Mesendoderm (in vitro differentiated cells): ENCODE measurements at places on chromosomes 12 and 14.

GRCh38 chr14:78455896-78456435 is 285.8 kb downstream of the NRXN3 start:
- DNase-seq = no peak

DNA sequence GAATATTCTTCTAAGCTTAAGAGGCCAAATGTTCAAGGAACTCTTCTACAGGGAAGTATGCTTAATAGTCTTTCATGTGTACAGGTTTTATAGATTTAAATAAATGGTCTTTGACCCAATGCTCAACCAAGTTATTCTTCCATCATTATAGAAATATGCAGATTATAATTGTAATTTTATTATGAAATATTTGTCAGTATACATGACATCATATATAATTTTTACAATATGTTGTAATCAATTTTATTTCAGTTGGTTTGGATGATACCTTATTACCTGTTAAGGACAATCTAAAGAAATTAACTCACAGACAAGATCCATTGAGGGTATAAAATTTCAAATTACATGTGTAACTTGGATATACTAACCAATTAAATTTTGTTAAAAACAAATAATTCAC is 1278.3 kb downstream of the SLC16A7 start:
- DNase-seq = no peak

- DNase-seq = no peak
These were observed 140.7 kb upstream of the PRICKLE1 start for GRCh38 chr12:42730291-42730690.

- no peak for DNase-seq
These were observed 7.7 kb downstream of the HOXC8 start for GRCh38 chr12:54016478-54016964.

DNA sequence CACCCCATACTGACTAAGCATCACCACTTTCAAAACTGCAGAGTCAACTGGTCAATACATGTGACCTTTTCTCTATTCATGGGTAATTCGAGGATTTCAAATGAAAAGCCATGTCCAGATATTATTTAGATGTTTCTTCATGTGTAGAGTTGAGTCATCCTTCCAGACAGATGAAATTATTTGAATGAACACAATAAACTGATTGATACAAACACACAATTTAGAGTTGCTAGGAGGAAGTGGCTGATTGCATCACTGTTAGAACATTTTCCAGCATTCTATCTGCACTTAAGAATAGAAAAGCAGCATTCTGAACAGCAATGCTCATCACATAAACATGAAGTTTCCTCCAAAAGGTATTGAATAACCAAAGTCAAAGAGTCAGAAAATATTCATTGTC is 273.5 kb upstream of the SOX5 start:
- no peak for DNase-seq

- DNase-seq = no peak
These were observed 1.0 kb upstream of the BDKRB2 start for GRCh38 chr14:96203635-96204034.

GRCh38 chr14:51079489-51079888 is 15.4 kb downstream of the TRIM9 start:
- no peak for DNase-seq
